ENCODE measurements at places on chromosomes 3 and 15. TPM values are rescaled to one million over a fixed set of nuclear protein-coding genes. Genes with fewer than 3 reads are reported as not detected.

RTP1 gene
- 5.9 TPM for total RNA-seq

DNA sequence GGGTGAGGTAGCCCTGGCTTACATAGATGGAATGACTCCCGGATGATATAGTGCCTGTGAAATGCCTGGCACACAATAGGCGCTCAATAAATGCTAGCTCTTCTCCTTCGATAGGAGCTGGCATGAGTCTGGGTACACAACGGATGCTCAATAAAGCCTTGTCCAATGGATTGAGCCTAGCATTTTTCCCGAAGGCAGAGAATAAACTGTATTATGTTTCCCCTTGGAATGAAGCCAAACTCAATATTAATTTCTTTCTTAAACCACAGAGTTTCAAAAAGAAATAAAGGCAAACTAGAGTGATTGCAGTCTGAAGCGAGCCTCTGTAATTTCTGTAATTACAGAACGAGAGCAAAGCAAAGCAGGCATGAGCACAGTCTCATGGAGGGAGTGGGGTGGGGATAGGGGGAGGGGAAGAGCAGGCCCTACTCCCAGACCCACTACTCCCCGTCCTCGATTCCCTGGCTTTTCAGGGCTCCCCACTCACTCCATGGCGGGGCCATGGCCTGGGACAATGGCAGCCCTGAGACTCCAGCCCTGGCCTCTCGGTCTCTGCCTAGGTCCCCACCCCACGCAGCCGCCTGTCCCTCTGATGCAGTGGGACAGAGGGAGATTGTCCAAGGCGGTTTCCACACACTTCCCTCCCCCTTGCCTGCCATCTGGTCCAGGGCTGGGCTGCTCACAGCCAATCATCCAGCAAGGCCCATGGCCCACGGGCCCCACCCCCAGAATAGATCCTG lies 18.0 kb downstream of the SLC6A1 start:
- H3K36me3 ChIP-seq, result no peaks in the 10 kb centered on the region
- no peaks in the 10 kb centered on the region for H3K27me3 ChIP-seq
- H3K4me3 ChIP-seq, result no peak overlapping the region
- peaks cover 8% of the 10 kb centered on the region for H3K4me1 ChIP-seq

- DNase-seq, result no peak
- H3K4me1 ChIP-seq, result no peaks in the 10 kb centered on the region
- no peaks in the 10 kb centered on the region for H3K36me3 ChIP-seq
- no peaks in the 10 kb centered on the region for H3K27me3 ChIP-seq
- H3K27ac ChIP-seq, result no peak overlapping the region
Measured at GRCh38 chr3:124117486-124117885, 125.6 kb upstream of the ROPN1 start.

GHSR gene
- not detected for total RNA-seq

- no peak overlapping the region for H3K27ac ChIP-seq
- H3K27me3 ChIP-seq, result no peaks in the 10 kb centered on the region
- no peak overlapping the region for H3K4me3 ChIP-seq
- peak; percentile 82 for DNase-seq
- H3K36me3 ChIP-seq, result no peaks in the 10 kb centered on the region
- H3K4me1 ChIP-seq, result peaks cover 51% of the 10 kb centered on the region
Measured at GRCh38 chr3:112894258-112894657, 47.6 kb upstream of the CD200R1L start.

DNA sequence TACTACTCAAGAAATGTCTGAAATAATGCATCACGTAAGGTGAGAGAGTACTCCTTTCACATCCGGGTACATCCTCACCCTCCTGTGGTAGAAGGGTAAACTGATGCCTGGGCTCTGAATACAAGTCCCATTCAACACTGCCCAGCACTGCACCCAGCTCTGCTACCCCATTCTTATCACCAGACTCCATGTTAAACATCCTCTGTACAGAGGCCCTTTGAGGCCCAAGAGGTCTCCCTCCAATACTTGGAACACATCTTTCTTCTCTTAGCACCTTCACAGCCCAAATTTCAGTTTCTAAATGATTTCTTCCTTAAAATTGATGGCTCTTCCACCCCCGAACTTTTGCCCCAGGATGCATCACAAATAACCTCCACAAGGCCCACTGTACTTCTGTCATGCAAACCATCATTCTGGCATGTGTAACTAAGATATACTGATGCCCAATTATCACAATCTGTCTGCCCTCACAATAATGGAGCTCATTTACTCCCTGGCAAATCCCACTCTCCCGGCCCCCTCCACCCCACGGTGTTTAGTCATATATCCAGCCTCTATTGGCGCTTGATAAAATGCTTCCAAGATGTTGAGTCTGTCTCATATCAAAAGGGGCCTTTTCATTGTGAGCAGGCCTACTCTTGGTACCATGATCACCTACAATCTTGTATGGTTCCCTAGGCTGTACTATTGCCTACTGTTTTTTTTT lies 12.6 kb upstream of the GPX1 start:
- 0 out of 2 replicates have a peak overlapping the region, but pooled peaks have one; percentile 50 for H3K27ac ChIP-seq
- DNase-seq, result no peak
- H3K4me1 ChIP-seq, result no peaks in the 10 kb centered on the region
- H3K4me3 ChIP-seq, result no peak overlapping the region
- H3K27me3 ChIP-seq, result no peaks in the 10 kb centered on the region

DNA sequence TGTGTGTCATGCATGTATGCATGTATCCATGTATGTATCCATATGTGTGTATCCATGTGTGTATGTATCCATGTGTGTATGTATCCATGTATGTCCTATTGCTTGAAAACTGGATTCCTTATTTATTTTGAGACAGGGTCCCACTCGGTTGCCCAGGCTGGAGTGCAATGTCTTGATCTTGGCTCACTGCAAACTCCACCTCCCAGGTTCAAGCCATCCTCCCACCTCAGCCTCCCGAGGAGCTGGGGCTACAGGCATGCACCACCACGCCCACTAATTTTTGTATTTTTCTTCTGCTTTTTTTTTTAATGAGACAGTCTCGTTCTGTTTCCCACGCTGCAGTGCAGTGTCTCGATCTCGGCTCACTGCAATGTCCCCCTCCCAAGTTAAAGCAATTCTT lies 34.1 kb downstream of the MUC20 start:
- H3K4me1 ChIP-seq, result no peaks in the 10 kb centered on the region
- H3K36me3 ChIP-seq, result no peaks in the 10 kb centered on the region
- no peak overlapping the region for H3K27ac ChIP-seq
- no peak overlapping the region for H3K4me3 ChIP-seq
- no peaks in the 10 kb centered on the region for H3K27me3 ChIP-seq

KCNAB1 gene
- total RNA-seq, result 0.69 TPM

- no peaks in the 10 kb centered on the region for H3K27me3 ChIP-seq
- H3K27ac ChIP-seq, result peak within 1 kb of the TSS; percentile 94
- H3K4me3 ChIP-seq, result peak within 1 kb of the TSS; percentile 51
- peak; percentile 86 for DNase-seq
Measured at GRCh38 chr3:29280404-29281093, at the start of gene RBMS3. Gene RBMS3, plus strand, starts transcription at chr3:29281071.

C2CD4B gene
- 1.5 TPM for total RNA-seq

DNA sequence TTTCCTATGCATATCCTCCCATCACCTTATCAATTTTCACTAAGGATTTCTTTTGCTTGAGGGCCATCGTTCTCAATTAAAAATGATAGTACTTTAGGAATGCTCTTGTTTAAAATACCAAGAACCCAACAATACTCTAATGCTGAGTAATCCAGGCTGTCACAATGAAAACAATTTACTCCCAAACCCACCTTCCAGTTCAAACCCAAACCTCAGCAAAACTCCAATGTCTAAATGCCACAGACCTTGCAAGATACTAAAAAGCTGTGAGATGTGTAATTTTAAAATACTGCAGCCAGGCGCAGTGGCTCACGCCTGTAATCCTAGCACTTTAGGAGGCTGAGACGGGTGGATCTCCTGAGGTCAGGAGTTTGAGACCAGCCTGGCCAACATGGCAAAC lies 889.8 kb downstream of the ROBO1 start:
- DNase-seq, result no peak
- peaks cover 56% of the 10 kb centered on the region for H3K4me1 ChIP-seq
- H3K36me3 ChIP-seq, result no peaks in the 10 kb centered on the region
- H3K27me3 ChIP-seq, result no peaks in the 10 kb centered on the region

GRCh38 chr3:156693166-156693565 lies 18.8 kb downstream of the TIPARP start:
- peaks cover 9% of the 10 kb centered on the region for H3K36me3 ChIP-seq
- no peak overlapping the region for H3K4me3 ChIP-seq
- no peaks in the 10 kb centered on the region for H3K4me1 ChIP-seq
- no peak for DNase-seq
- no peaks in the 10 kb centered on the region for H3K27me3 ChIP-seq

DNA sequence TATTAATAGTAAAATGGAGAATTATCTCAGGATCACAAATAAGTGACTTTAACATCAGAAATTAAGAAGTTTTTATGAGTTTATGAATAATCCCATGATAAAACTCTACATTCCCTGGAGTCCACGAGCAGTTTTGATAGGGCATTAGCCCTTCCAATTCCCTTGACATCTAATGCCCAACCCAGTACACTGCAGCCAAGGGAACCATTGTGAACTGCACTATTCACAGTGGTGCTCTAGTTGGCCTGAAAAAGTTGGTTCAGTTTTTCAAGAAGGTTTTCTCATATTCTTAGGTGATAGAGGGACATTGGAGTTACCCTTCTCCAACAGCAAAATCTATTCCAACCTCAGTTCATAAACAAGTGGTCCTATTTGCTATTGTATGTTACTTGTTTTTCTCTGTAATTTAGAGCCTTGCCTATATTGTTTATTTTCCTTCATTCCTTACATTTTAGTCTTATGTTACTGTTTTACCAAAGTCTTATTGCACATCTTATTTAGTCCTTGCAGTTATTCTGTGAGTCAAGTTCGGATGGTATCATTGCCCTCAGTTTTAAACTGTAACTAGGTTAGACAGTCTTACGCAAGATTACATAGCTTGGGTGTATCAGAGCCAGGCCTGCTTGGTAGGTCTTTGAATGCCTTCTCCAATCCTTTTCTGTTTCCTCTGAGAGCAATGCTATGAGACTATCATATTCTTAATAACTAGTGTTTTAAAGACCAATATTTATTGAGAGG lies 57.9 kb upstream of the SAMMSON start:
- H3K27ac ChIP-seq, result no peak overlapping the region
- no peaks in the 10 kb centered on the region for H3K27me3 ChIP-seq
- H3K36me3 ChIP-seq, result no peaks in the 10 kb centered on the region
- H3K4me1 ChIP-seq, result peaks cover 19% of the 10 kb centered on the region
- no peak for DNase-seq

NAA80 gene
- total RNA-seq, result 16.7 TPM

- H3K4me1 ChIP-seq, result peaks cover 8% of the 10 kb centered on the region
- H3K27ac ChIP-seq, result no peak overlapping the region
- peak; percentile 32 for DNase-seq
- H3K27me3 ChIP-seq, result no peaks in the 10 kb centered on the region
- no peak overlapping the region for H3K4me3 ChIP-seq
Measured at GRCh38 chr3:99256788-99257187, 355.3 kb upstream of the DCBLD2 start.

Data from GM23338 (cell line).